ENCODE measurements at places on chromosomes 4 and X.

- DNase-seq = no peak
Measured at GRCh38 chrX:69255441-69256290, 90.4 kb upstream of the PJA1 start.

DNA sequence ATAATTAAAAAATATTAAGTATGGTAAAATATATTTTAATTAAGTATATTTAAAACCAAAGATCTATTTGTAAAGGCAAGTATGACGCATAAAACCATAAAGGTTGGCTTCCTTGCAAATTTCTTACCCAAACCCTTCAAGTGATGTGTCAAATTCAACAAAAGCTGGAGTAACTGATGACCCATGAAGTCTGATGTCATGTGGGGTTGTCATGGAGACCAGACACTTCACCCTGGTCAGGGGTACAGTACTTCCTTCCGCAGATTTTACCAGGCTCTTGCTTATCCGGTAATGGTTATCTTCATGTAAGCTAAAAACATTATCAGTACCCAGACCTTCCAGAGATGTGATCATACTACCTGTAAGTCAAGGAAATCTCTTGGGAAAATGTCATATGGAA lies 170.1 kb downstream of the WDFY3 start:
- no peak for DNase-seq

GRCh38 chrX:31551913-31552312 lies 480.1 kb upstream of the FTHL17 start:
- DNase-seq = no peak

- DNase-seq = no peak
Measured at GRCh38 chr4:189404271-189404670, 536.4 kb upstream of the FRG1 start.

GRCh38 chrX:41019041-41019392 lies 66.2 kb upstream of the USP9X start:
- no peak for DNase-seq

DNA sequence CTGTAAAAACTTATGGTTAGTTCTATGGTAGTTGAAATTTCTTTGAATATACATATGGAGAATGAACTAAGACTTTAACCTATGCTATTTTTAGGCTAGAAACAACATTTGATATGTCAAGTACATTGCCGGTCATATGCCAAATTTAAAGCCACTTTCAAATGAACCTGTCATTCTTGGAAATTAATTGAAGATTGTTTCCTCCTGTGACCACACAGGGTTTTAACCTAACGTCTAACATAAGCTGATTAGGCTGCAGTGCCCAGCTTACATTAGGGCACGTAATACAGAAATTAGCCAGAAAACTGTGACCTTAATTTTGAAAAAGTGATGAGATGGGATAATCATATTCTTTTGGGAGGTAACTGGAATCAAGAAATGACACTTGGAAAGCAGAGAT lies 645.9 kb downstream of the FSTL5 start:
- DNase-seq = no peak

DNA sequence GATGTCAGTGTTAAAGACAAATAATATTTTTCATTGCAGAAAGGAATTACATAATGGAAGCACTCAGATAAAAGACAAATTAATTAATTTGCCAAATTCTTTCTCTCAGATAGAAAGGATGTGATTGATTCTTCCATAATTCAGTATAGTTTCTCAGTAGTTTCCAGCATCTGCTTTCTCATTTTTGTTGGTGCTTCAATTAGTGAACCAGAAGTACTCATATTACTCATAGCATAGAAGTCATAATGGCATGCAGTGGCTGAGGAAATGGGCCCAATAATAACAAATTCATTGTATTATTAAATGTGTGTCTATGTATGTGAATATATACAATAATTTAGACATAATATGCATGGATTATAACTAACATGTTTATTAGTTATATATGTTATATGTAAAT lies 393.3 kb upstream of the TRAM1L1 start:
- DNase-seq = no peak

DNA sequence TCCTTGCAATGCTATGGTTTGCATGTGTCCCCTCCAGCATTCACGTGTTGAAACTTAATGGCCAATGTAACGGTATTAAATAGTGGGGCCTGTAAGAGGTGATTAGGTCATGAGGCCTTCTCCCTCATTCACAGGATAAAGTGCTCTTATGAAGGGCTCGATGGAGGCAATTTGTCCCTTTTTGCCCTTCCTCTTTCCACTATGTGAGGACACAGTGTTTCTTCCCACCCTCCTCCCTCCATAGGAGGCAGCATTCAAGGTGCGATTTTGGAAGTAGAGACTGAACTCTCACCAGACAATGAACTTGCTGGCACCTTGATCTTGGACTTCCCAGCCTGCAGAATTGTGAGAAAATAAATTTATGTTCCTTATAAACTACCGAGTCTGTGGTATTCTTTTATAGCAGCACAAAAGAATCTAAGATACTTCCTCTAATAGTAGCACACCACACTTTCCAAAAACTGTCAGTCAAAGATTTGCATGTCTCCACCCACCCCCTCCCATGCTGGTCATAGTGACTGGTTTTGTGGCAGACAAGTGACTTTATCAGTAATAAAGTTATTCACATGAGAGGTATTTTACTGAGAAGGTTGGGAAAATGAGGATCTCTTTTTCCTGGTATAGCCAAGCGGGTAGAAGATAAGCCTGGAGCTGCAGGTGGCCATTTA lies 113.5 kb upstream of the TTC29 start:
- no peak for DNase-seq

DNA sequence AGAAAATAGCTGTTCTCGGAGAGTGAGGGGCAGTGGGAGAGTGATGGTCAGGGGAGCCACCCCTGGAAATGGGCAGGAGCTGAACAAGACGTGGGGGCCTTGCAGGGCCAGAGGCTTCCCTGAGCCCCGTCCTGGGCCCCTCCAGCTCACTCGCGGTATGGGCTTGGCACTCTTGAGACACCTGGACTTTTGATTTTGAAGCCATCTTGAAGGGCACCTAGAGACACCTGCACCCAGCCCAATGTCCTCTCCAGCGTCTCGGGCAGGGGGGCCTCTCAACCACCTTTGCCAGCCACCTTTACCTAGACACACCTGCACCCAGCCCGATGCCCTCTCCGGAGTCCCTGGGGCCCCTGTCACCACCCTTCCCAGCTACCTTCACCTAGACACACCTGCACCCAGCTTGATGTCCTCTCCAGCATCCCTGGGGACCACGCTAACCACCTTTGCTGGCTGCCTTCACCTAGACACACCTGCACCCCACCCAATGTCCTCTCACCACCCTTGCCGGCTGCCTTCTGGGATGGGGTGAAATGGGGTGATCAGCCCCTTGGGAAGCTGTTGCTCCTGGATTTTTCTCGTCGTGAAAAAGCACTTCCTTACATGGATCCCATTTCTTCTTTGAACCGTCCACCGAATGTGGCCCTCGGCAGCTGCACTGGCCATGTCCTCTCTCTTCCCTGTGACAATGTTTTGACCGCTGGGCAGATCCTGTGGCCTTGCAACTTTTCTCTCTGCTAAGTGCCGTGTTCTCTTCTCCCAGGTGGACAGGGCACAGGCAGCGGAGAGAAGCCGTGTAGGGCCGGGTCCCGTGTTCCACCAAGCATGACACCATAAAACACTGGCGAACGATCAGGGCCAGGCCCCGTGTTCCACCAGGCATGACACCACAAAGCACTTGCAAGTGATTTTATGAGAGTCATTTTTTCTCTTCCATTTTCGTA lies 47.5 kb downstream of the CPZ start:
- DNase-seq = no peak

DNA sequence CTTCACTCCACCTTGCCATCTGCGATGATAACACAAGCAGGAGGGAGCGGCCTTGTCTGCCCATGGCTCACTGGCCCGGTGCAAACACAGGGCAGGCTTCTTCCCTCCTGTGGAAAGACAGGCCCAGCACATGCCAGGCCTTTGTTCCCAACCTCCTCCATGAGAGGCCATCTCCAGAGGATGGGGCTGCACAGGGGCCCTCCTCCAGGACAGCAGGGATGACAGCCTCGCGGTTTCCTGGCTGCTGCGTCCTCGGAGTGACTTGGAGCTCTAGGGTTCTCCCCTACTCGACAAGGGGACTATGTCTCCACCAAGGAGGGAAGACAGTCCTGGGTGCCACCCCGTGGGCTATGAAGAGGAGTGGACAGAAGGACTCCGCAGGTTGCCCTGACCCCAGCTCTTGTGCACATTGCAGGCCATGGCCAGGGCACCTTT lies 21.8 kb downstream of the RNF212 start:
- DNase-seq = no peak

- DNase-seq = no peak
Measured at GRCh38 chr4:189021831-189022230, 882.6 kb downstream of the TRIML1 start.

DNA sequence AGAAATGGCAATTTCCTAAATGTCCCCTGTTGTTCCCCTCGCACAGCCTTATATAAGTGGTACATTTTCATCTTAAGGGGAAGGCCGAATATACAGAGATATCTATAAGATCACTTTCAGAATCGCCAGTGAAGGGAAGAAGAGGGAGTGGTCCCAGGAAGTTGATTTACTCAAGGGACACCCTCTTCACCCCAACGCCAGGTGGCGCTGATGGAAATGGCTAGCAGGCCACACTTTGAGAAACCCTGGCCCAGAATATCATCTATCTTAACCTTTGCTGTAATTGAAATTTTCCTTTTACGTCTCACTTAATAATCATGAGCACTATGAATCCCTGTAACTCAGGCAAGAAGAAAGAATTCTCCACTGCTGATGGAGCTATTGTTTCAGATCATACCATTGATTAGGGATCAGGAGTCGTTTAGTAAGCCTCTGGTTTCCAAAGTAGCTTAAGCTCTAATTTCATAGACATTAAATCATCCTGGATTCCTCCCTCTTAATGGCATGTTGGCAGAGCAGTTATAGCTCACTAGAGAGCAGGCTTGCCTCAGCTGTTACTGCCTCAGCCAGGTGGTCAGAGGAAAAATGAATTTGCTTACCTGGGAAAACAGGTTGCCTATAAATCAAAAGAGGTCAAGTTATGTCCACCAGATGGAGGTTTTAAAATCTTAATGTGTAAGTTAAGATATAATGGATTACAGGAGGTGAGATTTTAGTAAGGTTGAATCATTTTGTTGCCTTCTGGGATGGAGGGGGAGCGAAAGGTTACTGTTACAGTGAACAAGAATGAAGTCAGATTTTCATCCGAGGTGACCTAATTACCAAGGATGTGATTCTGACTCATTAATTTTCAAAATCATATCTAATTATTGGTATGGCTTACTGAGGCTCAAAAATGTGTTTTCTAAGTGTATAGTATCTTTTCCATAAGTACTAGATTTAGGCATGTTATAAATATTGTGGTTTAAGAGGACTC lies 941.2 kb upstream of the TENM3 start:
- no peak for DNase-seq

DNA sequence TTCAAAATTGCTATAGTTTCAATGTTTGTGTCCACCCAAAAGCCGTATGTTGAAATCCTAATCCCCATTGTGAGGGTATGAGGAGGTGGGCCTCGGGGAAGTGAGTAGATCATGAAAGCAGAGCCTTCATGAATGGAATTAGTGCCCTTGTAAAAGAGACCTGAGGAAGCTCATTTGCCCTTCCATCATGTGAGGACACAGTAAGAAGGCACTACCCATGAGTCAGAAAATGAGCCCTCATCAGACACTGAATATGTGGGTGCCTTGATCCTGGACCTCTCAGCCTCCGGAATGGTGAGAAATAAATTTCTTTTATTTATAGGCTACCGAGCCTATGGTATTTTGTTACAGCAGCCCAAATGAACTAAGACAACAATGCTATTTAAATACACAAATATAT lies 57.7 kb upstream of the EFHC2 start:
- DNase-seq = no peak

DNA sequence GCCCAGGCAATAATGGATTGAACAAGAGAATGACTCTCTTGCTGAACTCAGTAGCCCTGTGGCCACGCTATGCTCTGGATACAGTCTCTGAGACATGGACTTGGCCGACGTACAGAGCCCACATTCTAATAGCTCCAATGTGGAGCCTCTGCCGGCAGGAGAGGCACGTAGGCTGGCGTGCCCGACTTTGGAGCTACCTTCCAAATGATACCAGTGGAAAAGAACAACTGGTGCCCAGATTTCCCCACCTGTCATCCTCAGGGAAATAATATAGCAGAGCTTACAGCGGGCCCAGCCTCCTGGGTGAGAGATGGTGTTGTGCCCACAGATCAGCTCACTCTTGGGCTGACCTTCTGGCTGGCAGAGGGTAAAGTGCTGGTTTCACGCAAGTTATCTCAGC lies 10.6 kb downstream of the NDP start:
- no peak for DNase-seq

DNA sequence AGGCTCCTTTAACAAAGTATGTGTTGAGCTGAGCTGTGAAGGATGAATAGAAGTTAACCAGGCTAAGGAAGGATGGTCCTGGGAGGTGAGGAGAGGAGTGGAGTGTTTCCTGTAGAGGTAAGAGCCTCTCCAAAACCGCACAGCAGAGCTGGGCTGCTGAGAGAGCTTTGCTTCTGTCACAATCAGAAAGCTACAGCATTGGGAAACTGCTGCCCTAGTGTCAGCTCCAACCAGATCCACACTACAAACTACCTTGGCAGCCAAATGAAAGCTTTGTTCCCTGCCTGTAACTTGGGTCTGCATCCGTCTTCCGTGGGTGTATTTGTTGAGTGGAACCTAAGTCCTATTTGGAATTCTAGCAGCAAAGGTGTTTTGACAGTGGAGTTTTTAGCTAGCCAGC lies 91.8 kb downstream of the REPS2 start:
- DNase-seq = no peak

- no peak for DNase-seq
Measured at GRCh38 chr4:65624651-65625050, 45.6 kb downstream of the EPHA5 start.

- DNase-seq = no peak
Measured at GRCh38 chr4:83217721-83218522, 66.7 kb downstream of the COQ2 start.

DNA sequence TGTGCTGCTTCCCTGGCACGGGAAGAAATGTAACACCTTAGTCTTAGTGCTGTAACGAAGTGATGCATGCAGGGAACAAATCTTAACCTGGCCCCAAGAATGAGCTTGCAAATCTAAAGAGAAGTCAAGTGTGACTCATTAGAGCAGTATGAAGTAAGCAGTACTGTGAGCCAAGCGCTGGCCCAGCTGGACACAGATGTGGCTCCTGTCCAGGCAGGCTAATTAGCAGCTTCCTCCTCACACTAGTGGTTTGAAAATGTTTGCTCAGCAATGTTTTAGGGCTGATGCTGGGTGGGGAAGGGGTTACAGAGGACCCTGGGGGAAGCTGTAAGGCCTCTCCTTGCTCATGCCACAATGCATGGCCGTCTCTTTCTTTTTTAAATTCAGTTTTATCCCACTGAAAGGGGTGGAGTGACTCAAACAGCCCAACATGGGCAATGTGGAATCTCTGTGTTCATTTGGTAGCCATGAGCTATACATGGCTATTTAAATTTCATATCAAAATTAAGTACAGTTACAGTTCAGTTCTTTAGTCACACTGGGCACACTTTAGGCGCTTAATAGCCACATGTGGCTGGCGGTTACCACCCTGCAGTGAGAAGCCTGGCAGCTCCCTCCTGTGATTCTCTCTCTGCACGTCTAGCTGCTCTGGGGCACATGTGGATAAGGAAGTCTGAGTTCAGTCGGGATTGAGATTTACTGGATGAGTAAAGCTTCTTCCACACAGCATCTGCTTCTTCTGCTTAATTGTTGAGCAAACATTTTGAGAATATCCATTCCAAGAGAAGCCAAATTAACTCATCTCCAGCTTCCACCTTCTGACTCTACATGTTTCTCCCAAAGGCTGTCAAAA lies 48.8 kb downstream of the MAP7D2 start:
- no peak for DNase-seq
